ENCODE measurements at places on chromosomes 1 and 21. TPM values are rescaled to one million over a fixed set of nuclear protein-coding genes. Genes with fewer than 3 reads are reported as not detected.

The SAMSN1 gene
- total RNA-seq, result 0.25 TPM

The USH2A gene
- total RNA-seq, result not detected

The C1orf115 gene
- 93.7 TPM for total RNA-seq

The CCDC185 gene
- total RNA-seq, result not detected

The CADM3 gene
- total RNA-seq, result 0.06 TPM

The SPATA45 gene
- not detected for total RNA-seq

The RNU1-3 gene
- 6,751 TPM for total RNA-seq

The OPTC gene
- total RNA-seq, result not detected

The OR2T33 gene
- total RNA-seq, result not detected

The RIPK4 gene
- total RNA-seq, result 0.06 TPM

The TRABD2B gene
- not detected for total RNA-seq

The PTGER3 gene
- total RNA-seq, result 0.16 TPM

The RIT1 gene
- total RNA-seq, result 54.9 TPM

The FAM163A gene
- total RNA-seq, result not detected

The TMEM200B gene
- total RNA-seq, result 0.49 TPM

The CFH gene
- total RNA-seq, result 12.6 TPM

The PDC gene
- total RNA-seq, result not detected

The ADGRB2 gene
- total RNA-seq, result 0.16 TPM

The ERRFI1 gene
- total RNA-seq, result 8.3 TPM

The FLG2 gene
- not detected for total RNA-seq

The CA6 gene
- total RNA-seq, result not detected

The IFI44L gene
- total RNA-seq, result 5.7 TPM

All from bladder microvascular endothelial cell (primary cell).